ENCODE measurements at places on chromosomes 3 and 15. TPM values are rescaled to one million over a fixed set of nuclear protein-coding genes. Genes with fewer than 3 reads are reported as not detected.
A peak's percentile ranks its signal among the peaks of the same experiment; 100 is the strongest.

Gene C3orf22
- not detected for total RNA-seq

DNA sequence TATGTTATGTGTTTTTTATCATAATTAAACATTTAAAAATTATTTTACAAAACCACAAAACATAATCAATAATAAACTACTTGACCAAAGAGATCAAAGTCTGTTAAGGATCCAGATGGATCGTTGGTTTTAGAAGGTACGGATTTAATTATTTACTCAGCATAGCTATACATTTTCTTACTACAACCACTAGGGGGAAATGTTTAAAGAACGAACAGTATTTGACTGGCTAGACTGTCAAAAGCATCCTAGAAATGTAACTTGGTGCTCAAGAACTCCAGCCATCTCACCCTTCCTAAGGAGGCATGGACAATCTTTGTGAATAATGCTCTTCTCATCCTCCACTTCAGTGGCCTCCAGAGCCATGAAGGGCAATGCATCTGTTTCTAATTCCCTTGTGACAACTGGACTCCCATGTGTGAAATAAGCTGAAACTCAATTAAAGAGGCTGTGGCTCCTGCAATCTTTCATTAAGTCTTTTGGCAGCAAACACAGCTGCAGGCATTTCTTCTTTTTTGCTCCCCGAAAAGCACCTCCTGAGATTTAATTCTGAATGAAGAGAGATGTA, 94.7 kb upstream of the TUSC7 start:
- no peaks in the 10 kb centered on the region for H3K36me3 ChIP-seq
- H3K27me3 ChIP-seq, result no peaks in the 10 kb centered on the region
- H3K4me3 ChIP-seq, result no peak overlapping the region
- DNase-seq, result no peak
- H3K4me1 ChIP-seq, result no peaks in the 10 kb centered on the region

GRCh38 chr3:12516873-12517272, 28.4 kb downstream of the MKRN2OS start:
- H3K27ac ChIP-seq, result no peak overlapping the region
- no peaks in the 10 kb centered on the region for H3K4me1 ChIP-seq
- H3K27me3 ChIP-seq, result no peaks in the 10 kb centered on the region
- no peak for DNase-seq

Gene EIF1B
- 42.3 TPM for total RNA-seq

- no peak overlapping the region for H3K4me3 ChIP-seq
- H3K27ac ChIP-seq, result no peak overlapping the region
- no peak for DNase-seq
- no peaks in the 10 kb centered on the region for H3K4me1 ChIP-seq
These were observed 55.3 kb downstream of the SLTM start for GRCh38 chr15:58877999-58878825.

DNA sequence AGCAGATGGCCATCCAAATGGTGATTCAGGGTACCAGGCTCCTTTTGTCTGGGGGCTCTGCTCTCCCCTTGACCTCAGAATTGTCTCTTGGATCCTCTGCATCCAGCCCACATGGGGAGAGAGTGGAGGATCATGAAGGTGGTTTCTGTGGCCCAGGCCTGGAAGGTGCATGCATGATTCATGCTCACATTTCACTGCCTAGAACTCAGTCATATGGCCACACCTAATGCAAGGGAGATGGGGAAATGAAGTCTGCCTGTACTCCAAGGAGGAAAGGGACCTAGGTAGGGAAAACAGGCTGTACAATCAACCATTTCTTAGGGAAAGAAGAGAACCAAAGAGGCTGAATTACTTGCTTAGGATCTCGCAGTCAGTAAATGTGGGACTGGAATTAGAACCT, 15.1 kb downstream of the HRG start:
- no peak overlapping the region for H3K27ac ChIP-seq
- DNase-seq, result no peak
- H3K27me3 ChIP-seq, result peaks cover 40% of the 10 kb centered on the region
- peaks cover 2% of the 10 kb centered on the region for H3K36me3 ChIP-seq
- no peaks in the 10 kb centered on the region for H3K4me1 ChIP-seq
- no peak overlapping the region for H3K4me3 ChIP-seq

GRCh38 chr3:126126286-126126685, 42.4 kb upstream of the SLC41A3 start:
- peaks cover 4% of the 10 kb centered on the region for H3K27me3 ChIP-seq
- no peaks in the 10 kb centered on the region for H3K36me3 ChIP-seq
- DNase-seq, result no peak

GRCh38 chr15:45919806-45920205, 285.0 kb downstream of the SQOR start:
- no peaks in the 10 kb centered on the region for H3K27me3 ChIP-seq
- no peaks in the 10 kb centered on the region for H3K4me1 ChIP-seq
- no peak for DNase-seq
- H3K4me3 ChIP-seq, result no peak overlapping the region

- no peaks in the 10 kb centered on the region for H3K4me1 ChIP-seq
These were observed 78.6 kb downstream of the MDFIC2 start for GRCh38 chr3:70233812-70234211.

DNA sequence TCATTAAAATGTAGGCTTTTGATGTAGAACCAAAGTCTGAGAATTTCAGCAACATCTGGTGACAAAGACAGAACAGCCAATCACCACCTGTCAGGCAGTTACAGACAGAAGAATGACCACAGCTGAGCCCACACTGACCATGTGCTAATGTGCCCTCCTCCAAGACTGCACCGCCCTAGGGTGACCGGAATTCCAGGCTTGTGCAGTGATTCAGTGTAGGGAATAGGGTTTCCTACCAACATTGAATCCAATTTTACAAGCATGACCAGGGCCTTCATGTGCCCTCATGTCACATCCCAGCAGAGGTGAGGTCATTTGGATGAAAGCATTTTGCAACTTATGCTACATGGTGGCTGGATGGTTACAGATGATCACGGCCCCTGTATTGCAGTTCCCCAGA, 412.5 kb downstream of the SOX2 start:
- no peaks in the 10 kb centered on the region for H3K4me1 ChIP-seq
- no peak overlapping the region for H3K27ac ChIP-seq
- H3K27me3 ChIP-seq, result peaks cover 2% of the 10 kb centered on the region
- no peak overlapping the region for H3K4me3 ChIP-seq
- no peaks in the 10 kb centered on the region for H3K36me3 ChIP-seq

GRCh38 chr3:126226374-126226773, 46.0 kb upstream of the ALDH1L1 start:
- H3K36me3 ChIP-seq, result no peaks in the 10 kb centered on the region
- H3K4me3 ChIP-seq, result no peak overlapping the region
- DNase-seq, result no peak
- H3K4me1 ChIP-seq, result no peaks in the 10 kb centered on the region
- no peak overlapping the region for H3K27ac ChIP-seq

Gene CD80
- total RNA-seq, result 10.2 TPM

Gene FEZF2
- not detected for total RNA-seq

Gene TRPM1
- total RNA-seq, result not detected

DNA sequence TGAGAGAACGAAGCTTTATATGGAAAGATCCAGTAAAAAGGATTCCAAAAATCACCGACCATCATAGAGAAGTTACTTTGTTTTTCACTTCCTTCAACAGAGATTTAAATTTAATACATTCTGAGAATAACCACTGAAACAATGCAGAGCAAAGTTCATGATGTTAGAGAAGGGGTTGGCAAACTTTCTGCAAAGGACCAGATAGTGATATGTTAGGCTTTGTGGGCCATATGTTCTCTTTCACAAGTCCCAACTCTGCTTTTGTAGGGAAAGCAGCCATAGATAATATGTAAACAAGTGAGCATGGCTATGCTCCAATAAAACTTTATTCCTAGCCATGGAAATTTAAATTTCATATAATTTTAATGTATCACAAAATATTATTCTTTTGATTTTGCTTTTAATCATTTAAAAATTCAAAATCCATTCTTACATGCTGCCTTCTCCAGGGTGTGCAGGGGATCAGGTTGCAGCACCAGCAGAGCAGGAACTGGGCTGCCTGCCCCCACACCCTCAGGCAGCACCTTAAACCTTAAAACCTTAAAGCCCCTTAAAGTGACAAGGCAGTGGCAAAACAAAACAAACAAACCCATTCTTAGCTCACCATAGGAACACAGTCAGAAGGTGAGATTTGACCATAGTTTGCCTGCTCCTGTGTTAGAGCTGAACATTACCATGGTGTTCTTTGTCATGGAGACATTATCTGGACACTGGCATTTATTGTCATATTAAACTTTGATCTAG, 16.9 kb upstream of the IGSF10 start:
- no peak for DNase-seq
- H3K27ac ChIP-seq, result no peak overlapping the region
- H3K4me3 ChIP-seq, result no peak overlapping the region

DNA sequence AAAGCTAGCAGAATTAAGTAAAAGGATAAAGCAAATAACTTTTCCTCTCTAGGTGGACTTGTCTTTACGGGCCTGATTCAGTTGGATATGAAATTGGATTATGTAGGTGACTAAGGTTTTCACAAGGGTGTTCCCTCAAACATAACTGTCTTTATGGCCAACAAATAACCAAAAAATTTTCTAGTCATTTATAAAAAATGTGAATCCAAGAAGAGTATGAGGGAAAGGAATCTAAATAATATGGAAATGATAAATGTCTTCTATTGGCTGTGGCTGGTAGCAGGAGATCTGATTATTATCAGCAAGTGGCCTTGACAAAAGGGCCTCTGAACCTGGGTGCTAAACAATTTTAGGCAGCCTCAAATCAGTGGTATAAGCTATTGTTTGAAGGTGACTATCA, 594.0 kb upstream of the UBE2E2 start:
- DNase-seq, result no peak
- no peaks in the 10 kb centered on the region for H3K36me3 ChIP-seq
- no peaks in the 10 kb centered on the region for H3K27me3 ChIP-seq
- H3K27ac ChIP-seq, result no peak overlapping the region
- no peak overlapping the region for H3K4me3 ChIP-seq

Gene ADIPOQ
- total RNA-seq, result not detected

Gene PRRT3
- total RNA-seq, result 5.6 TPM

DNA sequence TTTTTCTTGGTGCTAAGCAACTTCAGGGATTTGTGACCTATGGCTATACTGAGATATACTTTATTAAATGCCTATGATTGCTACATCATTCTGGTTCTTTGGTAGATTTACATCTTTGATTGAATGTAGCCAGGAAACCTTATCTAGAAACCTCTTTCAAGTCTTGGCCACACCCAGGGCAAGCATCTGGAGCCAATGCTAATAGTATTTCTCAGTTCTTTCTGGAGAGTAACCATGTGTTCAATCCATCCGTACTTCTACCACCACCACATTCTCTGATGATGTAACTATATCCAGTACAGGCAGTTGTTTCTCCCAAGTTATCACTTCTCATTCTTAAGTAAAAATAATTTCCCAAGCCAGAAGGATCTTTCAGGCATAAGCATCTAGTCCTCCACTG, 69.0 kb downstream of the NME9 start:
- peaks cover 13% of the 10 kb centered on the region for H3K4me1 ChIP-seq
- H3K27ac ChIP-seq, result no peak overlapping the region
- no peaks in the 10 kb centered on the region for H3K27me3 ChIP-seq
- no peak for DNase-seq
- peaks cover 12% of the 10 kb centered on the region for H3K36me3 ChIP-seq
- H3K4me3 ChIP-seq, result no peak overlapping the region

DNA sequence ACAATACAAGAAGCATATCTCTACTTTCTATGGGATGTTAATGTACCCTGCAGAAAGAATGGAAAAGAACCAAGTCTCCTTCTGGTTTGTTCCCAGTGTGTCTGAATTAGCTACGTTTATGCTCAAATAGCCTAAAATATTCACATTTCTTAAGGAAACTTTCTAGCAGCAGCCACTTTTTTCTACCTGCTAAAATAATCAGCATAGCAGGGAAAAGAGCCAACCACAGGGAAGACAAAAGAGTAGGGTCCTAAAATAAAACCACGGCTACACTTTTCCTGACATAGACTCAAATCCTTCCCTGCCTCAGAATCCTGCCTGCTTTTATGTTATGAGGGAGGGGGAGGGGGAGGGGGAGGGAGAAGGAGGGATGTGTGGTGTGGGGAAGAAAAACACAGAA, 136.7 kb downstream of the GBE1 start:
- no peak overlapping the region for H3K27ac ChIP-seq
- peaks cover 5% of the 10 kb centered on the region for H3K36me3 ChIP-seq
- no peak overlapping the region for H3K4me3 ChIP-seq
- no peaks in the 10 kb centered on the region for H3K27me3 ChIP-seq

Gene CCRL2
- total RNA-seq, result 2.8 TPM

Gene CCR5
- 2.2 TPM for total RNA-seq

Gene HIGD2B
- total RNA-seq, result 0.27 TPM

- H3K4me1 ChIP-seq, result no peaks in the 10 kb centered on the region
- no peak overlapping the region for H3K4me3 ChIP-seq
- no peaks in the 10 kb centered on the region for H3K27me3 ChIP-seq
- H3K27ac ChIP-seq, result no peak overlapping the region
These were observed 83.4 kb downstream of the NEK11 start for GRCh38 chr3:131110087-131110486.

DNA sequence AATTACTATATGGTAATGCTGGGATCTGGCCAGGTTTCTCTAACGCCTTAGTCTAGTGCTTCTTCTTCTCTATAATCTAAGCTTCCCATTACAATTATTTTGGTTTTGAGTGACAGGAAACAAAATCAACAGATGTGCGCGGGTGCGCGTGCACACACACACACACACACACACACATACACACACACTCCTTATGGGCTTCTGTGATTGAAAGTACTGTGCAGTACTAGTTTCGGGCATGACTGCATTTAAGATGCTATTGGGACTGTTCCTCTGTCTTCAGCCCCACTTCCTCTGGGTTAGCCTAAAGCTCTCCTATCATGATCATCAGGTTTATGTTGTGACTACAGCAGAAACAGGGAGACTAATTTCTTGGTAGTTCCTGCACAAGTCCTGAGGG, 32.2 kb downstream of the EPHB1 start:
- no peak overlapping the region for H3K27ac ChIP-seq
- DNase-seq, result no peak
- no peaks in the 10 kb centered on the region for H3K4me1 ChIP-seq

Gene TMEM207
- not detected for total RNA-seq

- H3K4me1 ChIP-seq, result peaks cover 3% of the 10 kb centered on the region
- no peak for DNase-seq
- H3K27ac ChIP-seq, result no peak overlapping the region
- H3K4me3 ChIP-seq, result no peak overlapping the region
- peaks cover 20% of the 10 kb centered on the region for H3K27me3 ChIP-seq
These were observed 773.7 kb upstream of the NR2F2 start for GRCh38 chr15:95556866-95557225.

- H3K27ac ChIP-seq, result peak overlapping the region; percentile 2
- H3K4me1 ChIP-seq, result peaks cover 4% of the 10 kb centered on the region
- DNase-seq, result no peak
- H3K36me3 ChIP-seq, result peaks cover 68% of the 10 kb centered on the region
These were observed 21.9 kb downstream of the MKRN2 start for GRCh38 chr3:12578742-12579141.

GRCh38 chr3:141914311-141914710, 37.9 kb downstream of the ATP1B3 start:
- H3K27me3 ChIP-seq, result no peaks in the 10 kb centered on the region
- H3K27ac ChIP-seq, result no peak overlapping the region
- peaks cover 4% of the 10 kb centered on the region for H3K4me1 ChIP-seq
- no peak overlapping the region for H3K4me3 ChIP-seq
- no peak for DNase-seq

Gene RCCD1
- total RNA-seq, result 30.0 TPM

- no peak overlapping the region for H3K27ac ChIP-seq
- no peaks in the 10 kb centered on the region for H3K27me3 ChIP-seq
- peaks cover 4% of the 10 kb centered on the region for H3K36me3 ChIP-seq
- peaks cover 37% of the 10 kb centered on the region for H3K4me1 ChIP-seq
- DNase-seq, result peak; percentile 44
These were observed 178.8 kb downstream of the KLHL25 start for GRCh38 chr15:85615930-85616329.

Gene BRK1
- total RNA-seq, result 107 TPM

- no peaks in the 10 kb centered on the region for H3K27me3 ChIP-seq
- H3K27ac ChIP-seq, result no peak overlapping the region
- no peaks in the 10 kb centered on the region for H3K36me3 ChIP-seq
- DNase-seq, result peak; percentile 51
- no peak overlapping the region for H3K4me3 ChIP-seq
- no peaks in the 10 kb centered on the region for H3K4me1 ChIP-seq
These were observed 129.8 kb downstream of the SATB1 start for GRCh38 chr3:18295171-18295920.

Measured in activated CD8-positive, alpha-beta T cell treated with anti-CD3 and anti-CD28 coated beads for 36 hours (primary cell).